ENCODE measurements at places on chromosomes 5 and 9.

DNA sequence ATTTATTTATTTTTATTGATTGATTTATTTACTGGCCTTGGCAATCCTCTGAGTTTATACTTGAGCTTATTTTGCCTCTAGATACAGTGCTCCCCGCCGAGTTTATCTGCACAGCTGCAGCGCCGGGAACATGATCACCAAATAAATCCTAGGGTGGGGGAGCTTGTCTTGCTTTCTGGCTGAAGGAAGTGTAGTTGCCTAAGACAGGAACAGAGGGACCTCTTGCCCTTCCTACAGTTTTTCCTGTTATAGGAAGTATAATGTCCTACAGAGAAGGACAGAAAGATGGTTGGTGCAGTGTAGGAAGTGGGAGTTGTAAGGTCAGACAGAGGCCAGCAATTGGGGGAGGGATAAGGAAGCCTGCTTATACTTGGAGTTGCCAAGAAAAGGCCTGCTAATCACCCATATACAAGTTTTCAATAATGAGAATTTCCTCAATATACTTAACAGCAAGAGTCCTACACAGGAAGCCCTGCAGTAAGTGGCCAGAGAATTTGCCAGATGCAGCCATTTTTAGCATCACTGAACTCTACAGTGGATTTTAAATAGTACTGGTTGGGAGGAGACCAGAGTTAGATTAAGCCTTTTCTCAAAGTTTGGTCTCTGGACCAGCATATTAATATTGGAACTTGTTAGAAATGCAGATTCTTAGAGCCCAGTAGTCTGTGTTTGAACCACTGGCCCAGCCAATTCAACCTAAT is 7.7 kb downstream of the AOPEP start:
- no peak for DNase-seq

DNA sequence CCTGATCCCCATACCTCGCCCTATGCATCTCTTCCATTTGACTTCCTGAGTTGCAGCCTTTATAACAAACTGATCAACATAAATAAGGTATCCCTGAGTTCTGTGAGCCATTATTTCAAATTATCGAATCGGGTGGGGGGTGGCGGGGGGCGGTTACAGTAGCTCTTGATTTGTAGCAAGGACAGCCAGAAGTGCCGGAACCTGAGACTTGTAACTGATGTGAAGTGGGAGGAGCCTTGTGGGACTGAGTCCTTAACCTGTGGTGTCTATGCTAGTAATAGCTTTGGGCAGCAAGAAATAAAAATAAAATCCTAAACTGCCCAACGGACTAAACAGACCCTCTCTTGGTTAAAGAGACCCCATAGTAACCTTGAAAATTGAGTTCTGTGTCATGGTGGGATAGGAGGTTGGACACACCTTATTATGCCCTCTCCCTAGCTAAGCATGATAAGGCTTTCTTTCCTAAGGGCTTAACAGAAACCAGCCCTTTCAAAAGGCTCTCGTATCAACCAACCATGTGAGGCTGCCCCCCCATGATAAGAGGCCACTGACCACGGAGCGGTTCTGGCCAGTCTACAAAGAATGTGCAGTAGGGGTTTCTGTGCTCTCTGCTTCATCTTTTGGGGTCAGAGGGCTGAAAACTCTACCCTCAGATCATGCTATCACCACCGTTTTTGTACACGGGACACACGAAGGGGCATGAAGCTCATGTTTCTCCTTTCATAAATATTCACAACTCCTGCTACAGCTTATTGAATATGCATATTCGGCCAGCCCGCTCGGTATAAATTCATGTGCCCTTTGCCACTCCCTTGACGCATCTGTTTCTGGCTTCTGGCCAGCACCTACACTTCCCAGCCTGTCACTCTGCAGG is 39.5 kb upstream of the IQGAP2 start:
- peak; percentile 39 for DNase-seq

- no peak for DNase-seq
These were observed 41.9 kb upstream of the IPPK start for GRCh38 chr9:92711844-92712243.

- no peak for DNase-seq
These were observed 154.0 kb upstream of the ADAMTSL1 start for GRCh38 chr9:18319918-18320445.

GRCh38 chr9:17986595-17986994 is 407.7 kb downstream of the SH3GL2 start:
- DNase-seq, result no peak

DNA sequence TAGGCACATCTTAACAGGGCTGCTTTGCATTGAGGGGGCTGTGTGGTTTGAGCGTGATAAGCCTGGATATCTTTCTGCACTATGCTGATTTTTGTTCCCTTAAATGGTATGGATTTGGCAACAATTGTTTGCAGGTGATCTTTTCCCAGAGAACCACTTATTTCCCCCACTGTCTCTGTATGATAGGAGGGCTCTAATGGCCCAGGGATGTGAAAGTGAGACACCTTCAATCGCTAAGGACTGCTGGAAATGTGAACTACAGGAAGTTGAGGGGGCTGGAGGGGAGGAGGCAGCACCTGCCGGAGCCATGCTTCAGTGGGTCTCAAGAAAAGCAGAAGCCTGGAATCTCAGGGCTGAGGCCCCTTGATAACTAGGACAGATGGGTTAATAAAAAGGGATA is 29.4 kb downstream of the SYK start:
- peak; percentile 79 for DNase-seq

GRCh38 chr9:37915911-37916470 is 12.1 kb upstream of the SLC25A51 start:
- DNase-seq, result no peak

- no peak for DNase-seq
These were observed 47.5 kb downstream of the UIMC1 start for GRCh38 chr5:176959051-176959450.

DNA sequence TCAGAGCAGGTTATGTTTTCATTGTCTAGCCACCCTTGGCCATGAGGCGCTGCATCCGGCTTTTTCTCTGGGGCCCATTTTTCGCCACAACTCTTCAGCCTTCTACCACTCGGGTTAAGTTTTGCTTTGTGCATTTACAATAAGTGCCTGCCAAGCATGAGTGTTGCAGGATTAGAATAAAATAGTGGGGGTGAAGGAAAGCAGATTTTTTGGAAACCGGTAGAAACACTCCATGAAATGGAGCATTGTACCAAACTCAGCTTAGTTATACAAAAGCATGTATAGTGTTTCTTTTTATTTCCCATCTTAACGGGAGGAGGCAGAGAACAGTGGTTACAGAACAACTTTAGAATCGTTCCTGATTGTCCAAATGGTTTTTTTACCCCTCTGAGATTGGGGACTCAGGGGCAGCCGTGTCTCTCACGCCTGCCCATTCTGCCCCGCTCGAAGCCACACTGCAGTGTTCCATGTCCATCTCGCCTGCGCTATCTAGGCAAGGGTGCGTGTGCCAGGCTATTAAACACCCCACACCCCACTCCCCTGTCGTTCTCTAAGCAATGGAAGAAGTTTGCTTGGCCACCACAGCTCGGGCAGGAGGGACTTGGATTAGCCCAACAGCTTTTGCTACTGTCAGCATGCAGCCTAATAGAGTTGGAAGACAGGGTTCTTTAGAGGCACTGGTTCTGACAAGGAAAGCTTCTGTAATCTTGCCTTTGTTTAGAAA is 268.8 kb upstream of the WWC1 start:
- no peak for DNase-seq

DNA sequence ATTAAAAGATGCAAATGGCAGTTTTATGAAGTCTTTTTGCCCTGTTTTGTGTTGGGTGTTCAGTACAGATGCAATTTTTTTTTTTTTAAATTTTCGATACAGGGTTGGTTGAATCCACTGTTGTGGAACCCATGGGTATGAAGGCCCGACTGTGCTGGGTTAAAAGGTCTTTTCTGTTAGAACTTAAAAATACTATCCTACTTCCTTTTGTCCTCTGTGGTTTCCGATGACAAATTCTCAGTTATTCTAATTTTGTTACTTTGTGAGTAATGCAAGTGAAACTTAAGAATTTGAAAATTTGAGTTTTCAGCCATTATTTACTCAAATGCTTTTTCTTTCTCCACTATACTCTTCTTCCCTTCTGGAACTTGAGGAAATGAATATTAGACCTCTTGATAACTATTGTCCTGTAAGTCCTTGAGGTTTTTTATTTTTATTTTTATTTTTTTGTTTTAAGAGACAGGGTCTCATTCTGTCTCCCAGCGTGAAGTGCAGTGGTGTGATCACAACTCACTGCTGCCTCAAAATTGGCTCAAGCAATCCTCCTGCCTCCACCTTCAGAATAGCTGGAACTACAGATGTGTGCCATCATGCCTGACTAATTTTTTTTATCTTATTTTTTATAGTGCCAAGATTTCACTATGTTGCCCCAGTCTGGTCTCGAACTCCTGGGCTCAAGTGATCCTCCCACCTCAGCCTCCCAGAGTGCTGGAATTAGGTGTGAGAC is 67.5 kb downstream of the ZCCHC7 start:
- no peak for DNase-seq

- DNase-seq, result no peak
These were observed 16.8 kb downstream of the SERINC5 start for GRCh38 chr5:80238778-80239679.
